ENCODE measurements at places on chromosomes 7 and 10. TPM values are rescaled to one million over a fixed set of nuclear protein-coding genes. Genes with fewer than 3 reads are reported as not detected.

DNA sequence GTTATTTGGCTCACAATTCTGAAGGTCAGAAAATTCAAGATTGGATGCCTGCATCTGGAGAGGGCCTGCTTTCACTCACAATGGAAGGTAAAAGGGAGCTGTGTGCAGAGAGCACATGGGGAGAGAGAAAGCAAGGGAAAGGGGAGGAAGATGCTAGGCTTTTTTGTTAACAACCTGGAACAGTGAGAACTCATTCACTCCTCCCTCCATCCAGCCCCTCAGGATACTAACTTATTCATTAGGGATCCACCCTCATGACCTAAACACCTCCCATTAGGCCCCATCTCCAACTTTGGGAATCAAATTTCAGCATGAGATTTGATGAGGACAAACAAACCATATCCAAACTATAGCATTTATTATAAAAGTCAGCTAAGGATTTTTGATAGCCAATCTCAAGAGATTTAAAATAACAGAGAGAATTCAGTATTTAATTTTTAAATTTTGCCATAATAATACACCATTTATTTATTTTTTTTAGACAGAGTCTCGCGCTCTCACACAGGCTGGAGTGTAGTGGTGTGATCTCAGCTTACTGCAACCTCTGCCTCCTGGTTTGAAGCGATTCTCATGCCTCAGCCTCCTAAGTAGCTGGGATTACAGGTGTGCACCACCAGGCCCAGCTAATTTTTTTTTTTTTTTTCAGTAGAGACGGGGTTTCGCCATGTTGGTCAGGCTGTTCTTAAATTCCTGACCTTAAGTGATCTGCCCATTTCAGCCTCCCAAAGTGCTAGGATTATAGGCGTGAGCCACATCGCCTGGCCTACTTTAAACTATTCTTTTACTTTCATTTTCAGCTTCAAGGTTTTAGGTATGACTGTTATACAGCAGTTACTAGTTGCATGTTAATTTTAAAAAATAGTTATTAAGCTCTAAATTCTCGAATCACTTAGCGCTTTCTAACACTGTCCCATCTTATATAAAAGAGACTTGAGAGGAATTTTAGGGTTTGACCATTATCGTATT is 20.3 kb upstream of the ETV1 start:
- no peak for DNase-seq

DNA sequence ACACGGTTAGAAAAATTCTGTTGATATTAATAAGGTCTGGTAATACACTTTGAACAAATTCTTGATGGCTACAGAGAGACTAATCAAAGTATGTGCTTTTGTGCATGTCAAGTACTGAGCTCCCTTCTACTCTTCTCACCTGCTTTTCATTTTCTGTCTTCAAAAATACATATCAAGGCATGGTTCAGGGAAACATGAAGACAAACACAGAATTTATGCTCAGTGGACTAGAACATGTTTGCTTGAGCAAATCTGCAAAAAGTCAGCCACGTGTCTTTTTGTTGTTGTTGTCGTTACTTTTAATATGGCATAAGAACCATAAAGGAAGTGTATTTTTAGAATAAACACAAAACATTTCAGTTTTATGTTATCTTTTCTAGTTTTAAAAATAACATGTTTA is 21.9 kb downstream of the CDK13 start:
- no peak for DNase-seq

Gene PPA1
- 53.3 TPM for polyA plus RNA-seq

- DNase-seq: no peak
These were observed 547.2 kb downstream of the ANKRD7 start for GRCh38 chr7:118771672-118772071.
